Activated T-helper 2 cell treated with anti-CD3 and anti-CD28 coated beads, Interferon-gamma antibody, Interleukin-2, Interleukin-4, amounts not matched to agents 10 μg/mL and 5 μg/mL and 100 μg/mL, durations not matched to agents 14 hours and 24 hours and 36 hours (primary cell): ENCODE measurements at places on chromosomes 5 and 9. TPM values are rescaled to one million over a fixed set of nuclear protein-coding genes. Genes with fewer than 3 reads are reported as not detected.

- H3K27ac ChIP-seq, result no peak overlapping the region
- H3K4me1 ChIP-seq, result peaks cover 18% of the 10 kb centered on the region
- no peak overlapping the region for H3K4me3 ChIP-seq
- H3K27me3 ChIP-seq, result peaks cover 8% of the 10 kb centered on the region
- DNase-seq, result no peak
Observed at GRCh38 chr9:112360047-112360804, 19.7 kb upstream of the HSDL2 start.

DNA sequence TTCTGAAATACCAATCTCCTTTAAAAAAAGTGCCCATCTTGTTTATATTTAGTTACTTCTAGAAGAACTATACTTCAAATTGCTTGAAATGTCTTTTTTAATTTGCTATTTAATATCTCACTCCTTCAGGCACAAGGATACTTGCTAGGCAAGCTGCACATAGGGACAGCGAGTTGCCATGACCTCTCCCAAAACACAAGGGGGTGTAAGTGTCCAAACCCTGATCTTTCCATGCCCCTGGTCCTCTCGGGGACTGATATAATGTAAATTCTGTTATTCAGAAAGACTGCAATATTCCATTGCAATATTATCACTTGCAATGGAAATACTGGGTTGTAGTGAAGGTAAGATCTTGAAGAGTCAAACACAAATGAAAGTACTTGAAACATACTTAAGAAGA, 480.4 kb downstream of the CETN3 start:
- H3K27ac ChIP-seq, result no peak overlapping the region
- H3K4me3 ChIP-seq, result no peak overlapping the region
- no peaks in the 10 kb centered on the region for H3K4me1 ChIP-seq
- no peak for DNase-seq
- H3K36me3 ChIP-seq, result no peaks in the 10 kb centered on the region
- H3K27me3 ChIP-seq, result no peaks in the 10 kb centered on the region

DNA sequence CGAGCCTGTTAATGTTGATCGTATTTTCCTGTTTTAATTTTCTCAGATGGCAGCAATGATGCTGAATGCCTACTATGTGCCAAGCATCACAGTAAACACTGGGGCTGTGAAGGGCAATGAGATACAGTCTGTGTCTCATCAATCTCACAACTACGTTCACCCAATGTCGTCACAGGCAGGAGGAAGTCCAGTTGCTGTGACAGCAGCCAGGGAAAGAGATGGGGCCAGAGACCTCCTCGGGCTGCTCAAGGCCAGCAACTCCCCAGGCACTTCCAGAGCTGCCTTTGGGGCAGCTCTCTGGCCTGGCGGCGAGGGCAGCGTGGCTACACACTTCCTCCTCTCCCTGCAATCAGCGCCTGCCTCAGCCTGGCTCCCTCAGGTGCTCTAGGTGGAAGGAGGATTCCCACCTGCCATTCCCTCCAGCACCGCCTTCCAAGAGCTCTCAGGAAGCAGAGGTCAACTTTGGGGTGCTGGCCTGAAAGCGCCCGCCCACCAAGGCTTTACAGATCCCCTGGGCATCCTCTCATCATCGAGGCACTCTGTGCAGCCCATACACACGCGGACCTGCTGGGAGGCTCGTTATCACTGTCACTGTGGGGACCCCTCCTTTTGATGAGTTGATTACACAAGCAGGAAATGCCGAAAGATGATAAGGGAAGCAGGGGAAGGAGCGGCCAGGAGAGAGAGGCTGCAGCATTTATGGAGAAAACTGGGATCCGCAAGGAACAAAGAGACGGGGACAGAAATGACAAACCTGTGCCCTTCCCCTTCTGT, 159.2 kb downstream of the ZDHHC21 start:
- no peak for DNase-seq
- H3K27me3 ChIP-seq, result peaks cover 5% of the 10 kb centered on the region
- H3K36me3 ChIP-seq, result no peaks in the 10 kb centered on the region
- H3K27ac ChIP-seq, result no peak overlapping the region
- no peaks in the 10 kb centered on the region for H3K4me1 ChIP-seq
- no peak overlapping the region for H3K4me3 ChIP-seq

DNA sequence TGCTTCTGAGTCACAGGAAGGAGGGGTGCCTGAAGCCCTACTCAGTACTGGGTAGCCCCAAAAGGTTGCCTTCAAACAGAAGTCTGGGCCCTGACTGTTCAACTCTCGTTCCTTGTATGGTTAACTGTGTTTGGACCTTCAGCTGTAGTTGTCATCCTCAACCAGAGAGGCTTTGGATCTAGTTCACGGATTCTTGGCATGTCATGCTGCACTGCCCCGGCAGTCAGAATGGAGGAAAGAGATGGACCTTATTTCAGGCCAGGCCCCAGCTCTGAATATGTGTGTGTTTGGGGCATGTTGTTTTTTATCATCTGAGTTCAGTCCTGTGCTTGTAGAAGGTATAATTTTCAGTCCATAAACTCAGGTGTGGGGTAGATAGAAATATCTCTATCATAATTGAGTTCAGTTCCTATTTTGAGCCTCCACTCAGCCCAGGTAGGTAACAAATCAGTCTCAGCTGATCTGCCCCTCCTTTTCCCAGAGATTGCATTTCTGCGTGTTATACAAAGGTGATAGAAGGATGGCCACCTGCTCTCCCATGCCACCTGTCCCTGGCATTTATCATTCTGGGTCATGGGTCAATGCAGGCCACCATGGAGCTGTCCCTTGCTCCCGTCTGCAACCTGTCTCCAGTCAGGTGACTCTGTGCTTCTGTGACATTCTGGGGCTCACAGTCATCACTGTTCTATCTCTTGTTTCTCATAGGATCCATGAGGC, 127.5 kb upstream of the CPEB4 start:
- no peaks in the 10 kb centered on the region for H3K27me3 ChIP-seq
- no peak overlapping the region for H3K27ac ChIP-seq
- H3K4me1 ChIP-seq, result no peaks in the 10 kb centered on the region
- no peaks in the 10 kb centered on the region for H3K36me3 ChIP-seq

DNA sequence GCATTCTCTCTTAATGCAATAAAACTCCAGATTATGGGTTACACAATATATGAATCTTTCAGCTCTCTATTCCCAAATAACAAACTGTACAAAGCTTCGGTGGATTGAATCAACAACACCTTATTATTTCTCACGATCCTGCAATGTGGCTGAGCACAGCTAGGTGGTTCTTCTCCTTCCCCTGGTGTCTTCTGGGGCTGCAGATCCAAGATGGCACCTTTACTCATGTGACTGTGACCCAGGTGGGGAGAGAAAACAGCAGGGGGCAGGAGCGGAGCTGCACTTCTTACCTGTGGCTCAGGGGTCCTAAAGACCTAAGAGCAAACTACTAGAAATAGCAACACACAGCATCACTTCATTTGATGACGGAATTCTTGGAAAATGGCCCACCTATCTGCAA, 233.1 kb downstream of the IRX1 start:
- no peaks in the 10 kb centered on the region for H3K4me1 ChIP-seq
- no peak for DNase-seq
- no peaks in the 10 kb centered on the region for H3K36me3 ChIP-seq
- no peak overlapping the region for H3K27ac ChIP-seq

GRCh38 chr5:142611154-142611553, 74.7 kb downstream of the FGF1 start:
- H3K36me3 ChIP-seq, result no peaks in the 10 kb centered on the region
- H3K27me3 ChIP-seq, result peaks cover 24% of the 10 kb centered on the region
- DNase-seq, result peak; percentile 42
- no peak overlapping the region for H3K4me3 ChIP-seq
- H3K4me1 ChIP-seq, result no peaks in the 10 kb centered on the region
- no peak overlapping the region for H3K27ac ChIP-seq

DNA sequence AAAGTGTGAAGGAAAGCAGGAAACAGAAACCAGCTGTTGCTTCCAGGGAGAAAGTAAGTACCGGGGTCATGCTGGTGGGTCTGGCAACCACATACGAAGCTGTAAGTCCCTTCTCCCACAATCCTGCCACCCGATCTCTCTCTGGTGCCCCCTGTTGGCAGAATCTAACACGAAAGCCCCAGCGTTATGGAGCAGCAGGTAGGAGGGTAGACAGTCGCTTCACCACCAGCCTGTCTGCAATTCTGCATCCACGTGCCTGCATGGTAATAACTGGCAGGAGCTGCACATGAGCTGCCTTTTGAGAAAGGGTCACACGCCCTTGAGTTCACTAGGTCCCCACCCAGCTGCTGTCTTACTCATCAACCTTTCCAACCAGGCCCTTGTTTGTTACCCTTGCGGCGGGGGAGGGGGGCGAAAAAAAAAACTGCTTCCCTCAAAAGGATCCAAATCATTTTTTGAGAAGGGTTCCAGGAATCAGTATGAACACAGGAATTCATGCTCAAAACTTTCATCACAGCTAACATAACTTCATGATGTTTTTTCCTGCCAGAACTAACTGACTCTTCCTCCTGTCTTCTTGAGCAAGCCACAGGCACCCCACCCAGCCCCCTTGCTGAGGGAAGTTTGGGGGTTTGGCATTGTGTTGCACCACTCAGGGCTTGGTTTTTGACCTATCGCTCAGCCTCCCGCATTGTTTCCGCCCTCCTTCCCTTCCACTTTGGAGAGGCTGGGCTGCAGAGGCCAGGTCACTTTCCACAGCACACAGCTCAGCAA, 19.6 kb upstream of the TMEM252 start:
- no peak overlapping the region for H3K27ac ChIP-seq
- H3K4me3 ChIP-seq, result no peak overlapping the region
- no peaks in the 10 kb centered on the region for H3K36me3 ChIP-seq
- peak; percentile 43 for DNase-seq
- peaks cover 5% of the 10 kb centered on the region for H3K4me1 ChIP-seq

DNA sequence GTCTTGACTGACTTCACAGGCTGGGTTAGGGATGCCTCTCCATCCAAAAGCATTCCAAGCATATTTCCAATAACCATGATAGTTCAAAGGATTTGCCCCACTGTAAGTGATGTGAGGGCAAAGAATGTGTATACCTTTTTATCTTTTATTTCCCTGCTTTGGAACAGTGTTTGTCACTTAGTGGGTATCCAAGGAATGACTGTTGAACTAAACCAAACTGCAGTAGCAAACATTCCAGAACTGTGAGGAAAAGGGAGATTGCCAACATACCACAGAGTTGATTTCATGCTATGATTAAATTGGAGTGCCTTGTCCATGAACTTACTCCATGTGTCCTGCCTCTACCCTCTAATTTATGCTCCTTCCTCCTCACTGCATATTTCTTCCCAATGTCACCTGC, 400.0 kb downstream of the KIAA0825 start:
- no peaks in the 10 kb centered on the region for H3K36me3 ChIP-seq
- H3K27me3 ChIP-seq, result peaks cover 8% of the 10 kb centered on the region
- DNase-seq, result no peak
- H3K4me1 ChIP-seq, result peaks cover 6% of the 10 kb centered on the region
- H3K27ac ChIP-seq, result no peak overlapping the region
- H3K4me3 ChIP-seq, result no peak overlapping the region

DNA sequence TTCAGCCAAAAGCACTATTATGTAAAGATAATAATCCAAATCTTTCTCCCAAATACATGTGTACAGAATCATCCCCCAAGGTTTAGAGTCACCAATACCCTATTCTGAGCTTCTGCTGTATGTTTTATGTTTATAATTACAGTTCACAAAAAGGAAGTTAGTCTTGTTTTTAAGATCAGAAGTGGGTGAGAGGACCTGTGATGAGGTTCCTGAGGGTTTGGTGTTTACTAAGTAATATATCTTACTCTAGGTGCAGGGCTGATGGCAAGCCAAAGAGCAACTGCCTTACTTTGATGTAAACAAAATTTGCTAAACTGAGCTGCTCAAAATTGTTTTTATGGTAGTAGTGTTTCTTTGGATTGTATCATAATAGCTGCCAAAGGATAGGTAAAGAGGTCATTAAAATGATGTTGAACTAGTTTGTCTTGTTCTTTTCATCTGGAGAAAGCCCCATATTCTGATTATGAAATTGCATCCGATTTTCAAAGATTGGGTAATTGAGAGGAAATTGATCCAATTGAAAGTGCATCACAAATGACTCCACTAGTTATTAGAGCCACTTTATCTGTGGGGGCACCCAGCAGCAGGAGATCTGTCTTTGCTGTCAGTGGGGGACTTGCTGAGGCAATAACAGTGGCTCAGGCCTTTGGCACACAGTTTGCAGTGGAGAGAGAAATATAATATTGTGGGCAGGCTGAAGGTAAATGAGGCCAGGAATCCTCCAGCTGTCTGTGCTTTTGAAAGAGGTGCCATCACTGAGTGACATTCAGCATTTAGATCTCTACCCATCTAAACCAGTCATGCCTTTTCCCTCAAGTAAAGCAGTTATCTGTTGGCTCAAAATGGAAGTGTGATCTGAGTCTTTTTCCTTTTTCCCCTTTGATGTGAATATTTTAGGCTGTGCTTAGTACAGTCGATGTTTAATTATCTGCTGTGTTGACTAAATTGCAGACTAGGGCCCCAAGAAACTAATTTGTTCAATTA, 14.1 kb downstream of the TRIM32 start:
- H3K27ac ChIP-seq, result peak overlapping the region; percentile 51
- no peaks in the 10 kb centered on the region for H3K27me3 ChIP-seq
- no peak overlapping the region for H3K4me3 ChIP-seq
- no peak for DNase-seq
- peaks cover 68% of the 10 kb centered on the region for H3K36me3 ChIP-seq

- H3K4me1 ChIP-seq, result no peaks in the 10 kb centered on the region
- H3K27me3 ChIP-seq, result no peaks in the 10 kb centered on the region
- no peak overlapping the region for H3K4me3 ChIP-seq
- no peak overlapping the region for H3K27ac ChIP-seq
- H3K36me3 ChIP-seq, result no peaks in the 10 kb centered on the region
Observed at GRCh38 chr9:107742531-107743309, 253.2 kb upstream of the KLF4 start.

DNA sequence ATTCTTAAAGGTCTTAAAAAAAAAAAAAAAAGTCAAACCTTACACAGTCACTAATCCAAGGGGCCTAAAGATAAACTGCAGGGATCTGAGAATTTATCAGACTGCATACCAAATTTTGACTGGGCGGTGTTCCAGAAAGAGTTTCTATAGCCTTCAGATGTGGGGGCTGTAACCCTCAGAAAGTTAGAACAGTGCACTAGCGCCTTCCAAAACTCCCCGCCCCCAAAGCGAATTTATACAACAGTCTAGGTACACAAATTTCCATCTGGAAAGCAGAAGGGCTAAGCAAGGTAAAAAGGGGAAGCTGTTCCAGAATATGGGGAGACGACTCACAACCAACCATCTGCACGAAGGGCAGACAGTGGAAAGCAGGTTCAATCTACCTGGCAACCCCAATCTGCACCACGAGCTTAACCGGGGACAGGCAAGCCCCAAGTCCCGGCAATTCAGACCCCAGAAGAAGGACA, 813 bp downstream of the ERMP1 start:
- H3K4me1 ChIP-seq, result peaks cover 53% of the 10 kb centered on the region
- H3K27me3 ChIP-seq, result no peaks in the 10 kb centered on the region

- H3K27ac ChIP-seq, result no peak overlapping the region
- no peak for DNase-seq
- H3K36me3 ChIP-seq, result peaks cover 37% of the 10 kb centered on the region
Observed at GRCh38 chr9:137185921-137186320, 2.4 kb downstream of the ANAPC2 start.

GRCh38 chr9:69760278-69760610, 433 bp upstream of the PTAR1 start:
- H3K27me3 ChIP-seq, result no peaks in the 10 kb centered on the region
- no peak for DNase-seq

Gene FCHO2
- total RNA-seq, result 1.3 and 1.6 TPM in 2 replicates

Gene WNT8A
- not detected in 2 replicates for total RNA-seq

Gene PCDH1
- not detected in 2 replicates for total RNA-seq

Gene C5orf58
- total RNA-seq, result not detected in 2 replicates
